ENCODE measurements at places on chromosomes 16 and 17. TPM values are rescaled to one million over a fixed set of nuclear protein-coding genes. Genes with fewer than 3 reads are reported as not detected.

Gene TBC1D3E
- not detected for total RNA-seq

Gene OTOA
- 0.68 TPM for total RNA-seq

Gene ZG16
- total RNA-seq = not detected

Gene MT3
- total RNA-seq = not detected

Gene CAPNS2
- 1.9 TPM for total RNA-seq

Gene ACAP1
- 6.5 TPM for total RNA-seq

All from prostate gland (tissue), 2 donors.